ENCODE measurements at places on chromosomes 5 and 9.

GRCh38 chr5:169756071-169756765, 119.1 kb downstream of the DOCK2 start:
- DNase-seq: no peak

GRCh38 chr9:109817846-109818472, 38.0 kb downstream of the PALM2AKAP2 start:
- DNase-seq: peak; percentile 9

- no peak for DNase-seq
Observed at GRCh38 chr5:150278916-150279315, 10.7 kb downstream of the CAMK2A start.

DNA sequence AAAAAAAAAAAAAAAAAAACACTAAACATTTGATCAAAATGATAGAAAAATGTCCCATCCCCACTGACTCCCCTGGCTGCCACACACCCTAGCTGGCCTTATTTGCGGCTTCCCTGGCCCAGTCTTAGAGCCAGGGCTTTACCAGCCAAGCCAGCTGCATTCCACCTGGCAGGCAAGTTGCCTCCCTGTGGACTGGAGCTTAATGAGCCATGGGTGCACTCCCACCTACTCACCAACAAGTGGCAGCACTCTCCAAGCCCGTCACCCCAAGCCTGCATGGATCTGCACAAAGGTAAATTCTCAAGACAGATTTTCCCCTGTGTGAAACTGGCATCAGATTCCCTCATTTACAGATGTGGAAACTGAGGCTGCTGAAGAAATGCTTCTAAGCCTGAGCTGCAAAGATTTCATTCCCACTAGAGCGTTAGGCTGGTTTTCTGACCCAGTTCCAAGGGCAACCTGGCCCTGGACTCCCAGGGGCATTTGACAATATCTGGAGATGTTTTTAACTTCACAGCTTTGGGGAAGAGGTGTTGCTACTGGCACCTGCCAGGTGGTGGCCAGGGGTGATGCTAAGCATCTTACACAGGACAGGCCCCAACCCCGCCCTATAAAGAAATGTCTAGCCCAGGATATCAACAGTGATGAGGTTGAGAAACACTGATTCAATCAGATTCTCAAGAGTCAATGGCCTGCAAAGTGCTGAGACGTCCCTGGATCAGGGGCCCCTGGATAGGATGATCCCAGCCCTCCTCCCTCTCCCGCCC, 21.9 kb upstream of the VDAC1 start:
- DNase-seq: peak; percentile 29

DNA sequence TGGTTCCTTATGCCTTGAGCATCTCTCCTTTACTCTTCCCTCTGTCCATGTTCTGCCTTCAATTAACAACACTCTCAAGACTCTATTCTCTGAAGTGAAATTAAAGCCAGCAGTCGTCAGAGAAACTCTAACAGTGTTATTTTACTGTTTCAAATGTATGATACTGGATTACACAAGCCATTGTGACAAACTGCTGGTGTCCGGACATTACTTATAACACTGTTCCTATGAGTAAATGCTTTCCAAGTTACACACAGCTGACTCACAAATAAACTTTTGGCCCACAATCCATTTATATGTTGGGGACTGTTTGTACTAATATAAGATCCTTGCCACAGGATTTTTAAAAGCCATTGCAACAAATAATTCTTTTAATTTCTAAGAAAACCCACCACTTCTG, 63.2 kb upstream of the GHR start:
- DNase-seq: no peak

DNA sequence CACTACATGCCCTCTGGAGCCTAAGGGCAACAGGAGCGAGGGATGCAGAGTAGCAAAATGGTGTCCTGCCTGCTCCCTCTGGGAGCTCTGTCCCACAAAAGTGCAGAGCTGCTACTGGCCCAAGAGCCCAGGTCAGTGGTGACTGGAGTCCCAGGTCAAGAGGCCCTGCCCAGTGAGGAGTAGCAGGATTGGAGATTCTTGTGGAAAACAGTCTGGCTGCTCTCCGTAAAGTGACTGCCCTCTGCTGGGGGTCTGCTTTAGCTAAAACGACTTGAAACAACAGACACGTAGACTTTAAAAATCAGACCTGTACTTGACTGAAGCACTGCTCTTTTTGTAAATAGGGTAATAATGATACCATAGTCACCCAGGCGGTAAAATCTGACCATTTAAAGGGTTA, 917.0 kb downstream of the MAT2B start:
- no peak for DNase-seq

DNA sequence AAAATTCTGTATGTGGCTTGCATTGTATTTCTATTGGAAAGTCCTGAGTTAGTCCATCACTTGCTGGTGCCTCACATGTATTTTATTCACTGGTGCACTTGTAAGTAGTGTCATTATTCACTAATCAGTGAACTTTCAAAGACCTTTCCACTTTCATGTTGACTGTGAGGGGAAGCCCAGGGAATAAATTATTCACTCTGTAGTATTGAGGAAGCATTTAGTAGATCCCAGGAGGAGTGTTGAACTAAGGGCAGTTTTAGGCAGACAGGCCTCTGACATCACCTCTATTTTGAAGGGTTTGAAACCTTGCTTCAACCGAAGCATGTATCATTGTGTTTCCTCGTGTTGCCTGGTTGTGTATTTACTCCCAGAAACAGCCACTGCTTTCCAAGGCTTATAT, 705.4 kb upstream of the RIOK2 start:
- DNase-seq: no peak

GRCh38 chr5:21661184-21661583, 1192.0 kb downstream of the CDH12 start:
- DNase-seq: no peak

GRCh38 chr5:35790457-35790822, 66.3 kb upstream of the IL7R start:
- DNase-seq: no peak

GRCh38 chr5:150184990-150185912, 4.6 kb upstream of the SLC6A7 start:
- no peak for DNase-seq

- DNase-seq: no peak
Observed at GRCh38 chr5:72305194-72306142, 14.6 kb downstream of the MRPS27 start.

DNA sequence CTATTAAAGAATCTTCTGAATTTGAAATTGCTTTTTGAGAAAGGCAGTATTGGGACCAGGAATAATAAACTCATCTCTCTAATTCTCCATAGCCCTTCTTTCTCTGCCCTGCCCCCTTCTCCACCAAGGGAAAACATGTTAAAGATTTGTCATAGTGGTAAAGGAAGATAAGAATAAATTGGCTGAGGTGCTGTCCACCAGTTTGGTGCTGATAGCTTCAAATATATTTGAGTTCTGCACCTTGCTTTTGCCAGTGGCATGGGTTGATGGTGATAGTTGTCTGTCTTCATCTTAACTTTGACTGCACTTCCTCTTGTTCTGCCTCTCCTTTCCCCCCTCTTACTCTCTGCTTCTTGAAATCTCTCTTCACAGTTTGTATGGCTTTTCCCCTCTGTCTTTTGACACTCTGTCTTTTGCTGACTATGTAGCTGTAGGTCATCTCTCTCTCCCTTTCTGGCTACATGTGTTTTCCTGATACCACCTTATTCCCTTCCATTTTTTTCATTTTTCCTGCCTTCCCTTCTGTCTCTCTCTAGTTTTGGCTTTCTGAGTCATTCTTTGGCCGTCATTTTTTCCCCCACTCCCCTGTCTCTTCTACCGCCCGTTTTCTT, 56.6 kb downstream of the NDUFS4 start:
- no peak for DNase-seq

- DNase-seq: no peak
Observed at GRCh38 chr9:128099231-128099931, 28.1 kb downstream of the PTGES2 start.

GRCh38 chr5:134099288-134099872, 15.1 kb upstream of the TCF7 start:
- no peak for DNase-seq
